T1000 (cell line): ENCODE measurements at places on chromosomes 11 and 22.

DNA sequence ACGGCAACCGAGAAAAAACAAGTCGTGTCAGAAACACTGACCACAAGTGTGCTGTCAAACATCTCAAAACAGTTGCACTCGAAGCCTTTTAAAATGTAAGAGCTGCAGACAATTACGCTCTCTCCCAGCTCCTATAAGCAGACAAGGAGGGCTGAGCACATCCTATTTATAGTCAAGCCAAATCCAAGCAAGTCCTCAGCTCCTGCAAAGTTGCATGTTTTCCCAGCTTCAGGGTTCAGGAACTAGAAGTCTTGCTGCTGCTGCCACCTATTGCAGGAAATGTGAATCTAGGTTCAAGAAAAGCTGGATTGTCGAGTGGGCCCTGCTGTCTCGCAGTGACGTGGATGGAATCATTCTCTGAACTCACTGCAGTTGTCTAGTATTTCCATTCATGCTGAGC, 15.5 kb downstream of the EFCAB6 start:
- DNase-seq = no peak

DNA sequence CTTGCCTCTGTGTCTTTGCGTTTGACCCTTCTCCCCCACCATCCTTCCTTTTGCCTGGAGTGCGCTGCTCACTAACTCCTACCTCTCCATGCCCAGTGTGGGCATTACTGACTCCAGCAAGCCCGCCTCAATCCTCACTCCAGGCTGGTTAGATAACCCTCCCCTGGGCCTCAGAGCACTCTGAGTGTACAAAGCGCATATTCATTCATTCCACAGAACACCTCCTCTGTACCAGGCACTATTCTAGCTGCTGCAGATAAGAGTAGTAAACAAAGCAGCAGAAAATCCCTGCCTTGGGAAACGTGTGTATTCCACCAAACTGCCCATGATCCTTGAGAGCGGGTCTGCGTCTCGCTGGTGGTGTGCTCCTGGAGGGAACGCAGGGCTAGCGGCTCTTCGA, 3.2 kb downstream of the SLC22A8 start:
- no peak for DNase-seq

DNA sequence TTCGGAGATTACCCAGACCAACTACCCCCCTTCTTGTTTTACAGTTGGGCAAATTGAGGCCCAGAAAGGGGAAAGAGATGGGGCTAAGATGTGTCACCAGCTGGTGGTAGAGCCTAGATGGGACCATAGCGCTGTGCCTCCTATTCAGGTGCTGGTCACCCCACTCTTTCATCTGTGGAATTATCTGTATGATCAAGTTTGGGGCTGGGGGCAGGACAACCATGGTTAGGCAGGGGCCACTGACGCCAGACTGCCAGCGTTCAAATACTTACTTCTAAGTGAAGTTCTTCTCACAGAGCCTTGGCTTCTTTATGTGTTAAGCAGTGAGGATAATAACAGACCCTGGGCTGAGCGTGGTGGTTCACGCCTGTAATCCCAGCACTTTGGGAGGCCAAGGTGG, 55.9 kb downstream of the IGLL1 start:
- no peak for DNase-seq

DNA sequence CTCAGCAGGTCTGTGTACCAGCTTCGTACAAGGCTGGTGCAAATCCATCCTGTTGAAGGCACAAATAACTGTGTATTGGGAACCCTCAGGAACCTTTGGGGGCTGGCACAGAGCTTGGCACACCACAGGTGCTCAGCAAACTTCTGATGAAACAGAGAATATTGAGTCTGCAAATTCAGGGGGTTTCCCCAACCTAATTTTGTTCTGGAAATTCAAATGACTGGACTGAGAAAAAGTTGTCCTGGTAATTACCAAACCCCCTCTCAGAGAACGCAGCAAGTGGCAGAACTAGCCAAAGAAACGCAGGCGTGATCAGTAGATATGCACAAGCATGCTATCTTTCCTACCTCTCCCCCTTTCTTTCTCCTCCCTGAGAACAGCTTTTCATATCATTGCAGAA, 47.6 kb downstream of the LIF start:
- DNase-seq = no peak

DNA sequence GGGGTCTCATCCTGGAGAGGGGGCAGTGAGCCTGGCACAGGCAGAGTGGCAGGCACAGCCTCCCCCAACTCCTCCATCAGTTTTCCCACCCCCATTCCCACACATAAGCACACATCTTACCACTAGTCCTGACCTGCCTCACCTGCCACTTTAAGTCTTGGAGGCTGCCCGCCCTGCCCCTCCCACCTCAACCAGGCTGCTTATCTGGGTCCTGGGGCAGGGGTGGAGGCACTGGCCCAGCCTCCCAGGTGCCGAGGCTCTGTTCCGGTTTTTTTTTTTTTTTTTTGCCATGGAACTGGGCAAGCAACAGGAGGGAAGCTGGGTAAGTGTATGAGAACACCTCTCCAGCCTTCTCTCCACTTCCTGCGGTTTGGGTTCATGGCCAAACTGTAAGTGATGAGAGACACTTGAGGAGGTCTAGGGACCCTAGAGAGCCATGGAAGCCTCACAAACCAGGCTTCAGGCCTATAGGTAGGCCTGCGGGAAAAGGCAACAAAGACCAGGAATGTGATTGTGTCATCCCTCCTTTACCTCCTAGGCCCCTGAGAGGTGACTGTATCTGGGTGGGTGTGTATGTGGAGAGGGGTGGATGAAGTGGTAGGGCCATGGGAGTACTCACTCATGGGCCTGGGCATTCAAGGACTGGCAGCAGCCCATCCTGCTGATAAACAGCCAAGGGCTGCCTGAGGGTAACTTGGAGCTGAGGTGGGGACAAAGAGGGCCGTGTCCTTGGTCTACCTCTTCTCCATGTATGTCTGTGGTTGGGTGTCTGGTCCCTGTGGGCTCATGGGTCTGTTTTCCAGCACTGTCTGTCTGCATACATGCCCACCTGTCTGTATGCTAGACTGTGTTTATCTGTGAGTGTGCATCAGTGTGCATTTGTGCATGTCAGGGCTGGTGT, 22.6 kb downstream of the PHLDB1 start:
- no peak for DNase-seq

GRCh38 chr22:18965526-18966421, 29.7 kb upstream of the PRODH start:
- DNase-seq = no peak

- DNase-seq = no peak
These were observed 210.4 kb downstream of the SNX19 start for GRCh38 chr11:130705670-130706421.

DNA sequence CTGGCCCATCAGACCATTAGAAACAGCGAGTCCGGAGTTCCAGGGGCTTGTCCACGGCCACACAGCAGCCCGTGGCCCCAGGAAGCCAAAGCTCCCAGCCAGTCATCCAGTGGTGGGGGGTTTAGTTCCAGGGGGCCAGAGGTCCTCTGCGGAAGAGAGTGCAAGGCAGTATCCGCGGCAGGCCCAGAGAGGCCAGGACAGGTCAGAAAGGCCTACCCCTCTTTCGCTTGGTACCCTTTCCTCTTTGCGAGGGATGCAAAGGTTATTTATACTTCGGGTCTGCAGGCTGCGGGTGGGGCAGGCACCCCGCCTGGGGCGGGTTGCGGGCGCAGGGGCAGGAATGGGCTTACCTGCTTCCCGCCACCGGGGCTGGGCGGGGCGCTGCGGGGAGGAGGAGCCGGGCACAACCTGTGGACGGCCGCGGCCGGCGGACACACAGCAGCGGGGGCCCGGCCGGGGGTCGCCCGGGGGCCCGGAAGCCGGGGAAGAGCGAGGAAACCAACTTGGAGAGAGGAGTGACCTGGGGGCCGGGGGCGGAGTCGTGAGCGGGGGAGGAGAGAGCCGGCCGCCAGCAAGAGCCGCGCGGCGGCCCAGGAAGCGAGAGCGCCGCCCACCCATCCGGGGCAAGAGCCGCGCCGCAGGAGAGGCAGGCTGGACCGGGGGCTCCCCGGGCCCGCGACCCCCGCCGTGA, at the start of gene SH3BP1:
Gene SH3BP1, plus strand, starts transcription at position 600 of the 691 bp plus-strand sequence. CDS start 119 bp downstream, outside the sequence.
- peak; percentile 21 for DNase-seq

DNA sequence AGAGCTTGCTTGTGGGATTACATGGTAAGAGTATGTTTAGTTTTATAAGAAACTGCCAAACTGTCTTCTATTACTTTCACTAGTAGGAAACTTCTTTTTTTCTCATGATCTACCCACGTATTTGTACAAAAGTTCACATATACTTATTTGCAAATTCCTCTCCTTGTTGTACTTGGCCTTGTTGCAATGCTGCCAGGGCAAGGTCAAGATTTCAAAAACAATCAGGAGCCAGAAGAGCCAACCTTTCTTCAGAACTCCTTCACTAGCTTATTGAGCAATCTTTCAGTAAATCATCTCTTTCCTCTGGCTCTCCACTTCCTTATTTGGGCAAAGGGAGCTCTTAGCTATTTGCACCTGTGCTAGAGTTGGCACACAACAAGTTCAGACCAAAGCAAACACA, 9.7 kb downstream of the SRSF8 start:
- no peak for DNase-seq

GRCh38 chr22:24707470-24707801, 67.1 kb downstream of the PIWIL3 start:
- no peak for DNase-seq

GRCh38 chr11:45563810-45564209, 101.6 kb downstream of the CHST1 start:
- no peak for DNase-seq

DNA sequence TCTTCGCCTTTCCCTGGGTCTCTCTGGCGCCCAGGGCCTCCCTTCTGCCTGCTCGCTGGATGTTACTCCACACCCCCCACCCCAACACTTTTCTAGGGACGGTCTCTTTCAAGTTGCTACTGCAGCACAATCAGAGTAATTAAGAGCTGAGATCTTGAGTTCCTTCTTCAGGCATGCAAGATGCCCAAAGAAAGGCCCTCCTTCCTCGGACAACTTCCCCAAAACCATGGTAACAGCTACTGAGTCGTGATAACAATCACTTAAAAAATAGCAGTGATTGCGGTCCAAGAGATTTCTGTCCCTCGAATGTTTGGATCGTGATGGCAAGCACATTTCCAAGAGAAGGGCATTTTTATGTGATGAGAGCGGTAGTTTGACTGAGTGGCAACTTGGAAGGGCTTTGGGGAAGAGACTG, 638 bp upstream of the TENM4 start:
- DNase-seq = no peak

- DNase-seq = no peak
These were observed 19.0 kb downstream of the PSMD13 start for GRCh38 chr11:255816-256215.

DNA sequence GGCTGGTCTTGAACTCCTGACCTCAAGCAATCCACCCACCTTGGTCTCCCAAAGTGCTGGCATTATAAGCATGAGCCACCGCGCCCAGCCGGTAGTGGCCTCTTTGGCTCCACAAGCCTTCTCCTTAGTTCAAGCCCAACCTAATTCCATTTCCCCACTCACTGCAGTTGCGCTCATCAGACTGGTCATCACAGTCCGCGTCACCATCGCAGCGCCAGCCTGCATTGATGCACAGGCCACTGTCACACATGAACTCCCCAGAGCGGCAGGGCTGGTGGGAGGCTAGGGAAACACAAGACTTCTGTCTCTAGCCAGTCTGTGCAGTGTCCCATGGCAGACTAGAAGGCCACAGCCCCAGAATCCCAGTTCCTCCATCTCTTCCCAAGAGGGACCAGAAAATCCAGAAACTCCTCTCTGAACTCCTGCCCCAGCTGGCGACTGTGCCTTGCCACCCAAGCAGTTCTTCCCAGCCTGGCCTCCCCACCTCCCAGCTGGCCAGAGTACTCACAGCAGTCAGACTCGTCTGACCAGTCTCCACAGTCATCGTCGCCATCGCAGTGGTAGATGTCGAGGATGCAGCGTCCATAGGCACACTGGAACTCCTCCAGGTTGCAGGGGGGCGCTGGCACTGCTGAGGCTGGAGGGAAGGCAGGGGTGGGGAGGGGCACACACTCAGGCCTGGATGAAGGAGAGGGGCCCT, 19.8 kb downstream of the LRP4 start:
- no peak for DNase-seq

DNA sequence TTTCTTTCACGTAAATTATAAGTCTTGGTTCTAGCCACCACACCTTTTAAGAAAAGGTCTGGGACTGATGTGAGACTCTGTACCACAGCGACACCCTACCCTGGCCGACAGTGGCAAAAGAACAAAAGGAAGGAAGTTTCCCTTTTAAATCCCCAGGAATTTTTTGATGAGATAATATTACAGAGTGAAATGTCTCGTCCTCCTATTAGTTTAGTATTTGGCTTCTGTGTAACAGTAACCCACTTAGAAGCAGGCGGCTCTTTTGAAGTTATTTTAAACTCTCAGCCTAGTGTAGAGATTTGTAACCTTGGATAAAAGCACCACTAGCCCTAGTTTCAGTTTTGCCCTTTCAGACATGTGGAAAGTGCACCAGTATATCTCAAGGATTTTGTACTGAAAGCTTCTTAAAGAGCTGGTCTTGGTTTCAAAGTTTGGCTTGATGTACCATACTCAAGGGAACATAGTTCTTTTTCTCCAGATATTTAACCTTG, 84.1 kb downstream of the C22orf31 start:
- DNase-seq = no peak

DNA sequence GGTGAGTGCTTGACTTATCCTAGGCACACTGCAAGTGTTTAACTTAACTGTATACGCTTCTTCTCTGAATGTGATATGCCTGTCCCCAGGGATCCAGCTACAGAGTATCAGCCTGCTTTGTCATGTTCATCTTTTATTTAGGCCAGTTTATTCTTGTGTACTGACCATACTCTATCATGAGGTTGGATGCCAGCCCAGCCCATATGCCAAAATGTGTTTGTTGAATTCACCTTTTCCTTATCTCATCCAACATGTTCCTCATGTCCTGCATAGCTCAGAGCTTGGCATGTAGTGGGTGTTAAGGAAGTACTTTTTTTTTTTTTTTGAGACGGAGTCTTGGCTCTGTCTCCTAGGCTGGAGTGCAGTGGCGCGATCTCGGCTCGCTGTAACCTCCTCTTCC, 116.2 kb downstream of the NCAM1 start:
- DNase-seq = no peak

DNA sequence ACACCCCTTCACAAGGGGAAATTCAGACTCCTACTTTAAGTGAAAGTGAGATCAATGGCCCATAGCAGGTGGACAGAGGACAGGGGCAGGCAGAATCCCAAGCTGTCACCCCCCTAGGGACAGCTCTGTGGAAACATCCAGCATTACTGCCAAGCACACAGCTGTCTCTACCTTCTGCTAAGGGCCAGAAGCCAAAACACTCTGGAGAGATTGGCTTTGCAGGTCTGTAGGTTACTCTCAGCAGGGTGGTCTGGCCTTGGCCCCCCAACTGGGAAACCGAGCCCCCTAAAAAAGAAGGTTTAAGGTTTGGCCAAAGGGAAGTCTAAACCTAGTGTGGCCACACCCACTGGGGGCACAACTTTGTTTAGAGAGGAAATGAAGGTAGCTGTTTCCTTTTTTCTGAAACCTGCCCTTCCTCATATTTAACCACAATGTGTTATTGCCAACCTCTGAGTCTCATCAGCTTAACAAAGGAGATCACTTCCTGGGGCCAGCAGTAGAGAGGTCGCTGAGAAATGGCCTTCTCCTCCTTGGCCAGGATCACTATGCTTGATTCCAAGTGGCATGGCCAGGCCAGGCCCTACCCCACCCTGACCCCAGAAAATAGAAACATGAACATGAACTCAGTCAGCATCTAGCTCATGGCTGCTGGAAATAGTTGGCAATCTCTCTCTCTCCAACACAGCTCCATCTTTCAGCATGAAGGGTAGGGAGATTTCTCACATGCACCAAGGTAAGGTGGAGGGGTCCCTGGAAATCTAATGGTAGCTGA, 25.9 kb upstream of the SCARF2 start:
- DNase-seq = no peak
